ENCODE measurements at places on chromosomes 2 and 18.
A peak's percentile ranks its signal among the peaks of the same experiment; 100 is the strongest.

GRCh38 chr2:118425191-118425590 lies 336.9 kb downstream of the INSIG2 start:
- no peak for DNase-seq

GRCh38 chr2:96233436-96233835 lies 24.8 kb upstream of the STARD7 start:
- DNase-seq = no peak

GRCh38 chr2:7083580-7084509 lies 166.6 kb downstream of the RNF144A start:
- DNase-seq = peak; percentile 49

GRCh38 chr18:21291106-21291505 lies 49.1 kb downstream of the GREB1L start:
- DNase-seq = no peak

DNA sequence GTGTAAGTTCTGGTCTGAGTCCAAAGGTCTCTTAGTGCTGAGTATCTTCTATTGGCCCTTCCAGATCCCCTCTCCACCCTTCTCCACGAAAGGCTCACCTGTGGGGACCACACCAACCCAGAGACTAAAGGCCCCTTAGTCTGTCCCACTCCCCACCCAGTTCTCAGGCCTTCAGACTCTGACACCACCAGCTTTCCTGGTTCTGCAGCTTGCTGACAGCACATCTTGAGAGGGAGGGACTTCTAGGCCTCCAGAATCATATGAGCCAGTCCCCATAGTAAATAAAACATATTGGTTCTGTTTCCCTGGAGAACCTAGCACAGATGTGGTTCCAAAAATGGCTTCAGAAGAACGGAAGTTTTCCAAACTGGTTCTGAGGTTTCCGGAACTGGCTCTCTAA lies 38.5 kb upstream of the KLF11 start:
- DNase-seq = no peak

GRCh38 chr2:105390454-105390853 lies 8.4 kb downstream of the FHL2 start:
- DNase-seq = no peak

GRCh38 chr2:96140941-96141623 lies 2.8 kb upstream of the ASTL start:
- DNase-seq = no peak

GRCh38 chr18:46650681-46651080 lies 6.3 kb downstream of the LOXHD1 start:
- no peak for DNase-seq

- DNase-seq = peak; percentile 62
These were observed 66.6 kb downstream of the SPTBN1 start for GRCh38 chr2:54522624-54523281.

GRCh38 chr2:162184359-162184758 lies 32.3 kb upstream of the GCG start:
- DNase-seq = no peak

DNA sequence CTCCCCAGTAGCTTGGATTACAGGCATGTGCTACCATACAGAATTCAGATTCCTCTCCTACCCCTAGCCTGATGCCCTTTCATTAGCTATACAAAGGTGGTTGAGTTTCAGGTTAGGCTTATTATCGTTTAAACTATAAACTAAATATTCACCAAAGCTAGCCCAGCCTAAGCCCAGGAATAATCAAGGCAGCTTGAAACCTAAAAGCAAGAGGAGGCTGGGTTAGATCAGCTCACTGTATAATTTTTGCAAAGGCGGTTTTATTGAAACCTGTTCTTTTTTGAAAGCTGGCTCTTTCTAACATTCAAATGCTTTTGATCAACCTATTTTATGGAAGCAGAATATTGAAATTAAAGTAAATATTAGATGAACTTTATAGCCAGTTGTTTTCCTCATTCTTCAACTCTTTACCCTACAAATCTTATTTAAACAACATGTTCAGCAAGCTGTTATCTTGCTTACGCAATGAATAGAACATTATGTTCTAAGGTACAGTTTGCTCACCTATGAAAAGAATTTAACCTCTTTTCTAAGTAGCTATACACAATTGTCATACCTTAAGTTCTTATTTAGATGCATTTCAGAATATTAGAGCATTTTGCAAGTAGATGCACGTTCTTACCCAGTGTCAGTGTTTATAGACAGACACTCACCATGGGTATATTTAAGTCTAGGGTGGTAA lies 241.6 kb downstream of the NEDD4L start:
- DNase-seq = no peak

- DNase-seq = no peak
These were observed 251.8 kb downstream of the ZEB2 start for GRCh38 chr2:144268036-144268678.

Data from COR-L47 (cell line).